B cell (primary cell): ENCODE measurements at places on chromosomes 2 and 18. TPM values are rescaled to one million over a fixed set of nuclear protein-coding genes. Genes with fewer than 3 reads are reported as not detected.

Gene FBLN7
- 0.13 and 0.46 TPM in 2 replicates for polyA plus RNA-seq

Gene RPE
- polyA plus RNA-seq: 16.3 and 23.0 TPM in 2 replicates

Gene LRATD1
- not detected in 2 replicates for polyA plus RNA-seq

Gene PLGLB1
- 1.7 and 2.7 TPM in 2 replicates for polyA plus RNA-seq

Gene IGFBP2
- not detected in 2 replicates for polyA plus RNA-seq

Gene SERPINB4
- not detected in 2 replicates for polyA plus RNA-seq

Gene TGFA
- 0.04 and 0.10 TPM in 2 replicates for polyA plus RNA-seq

Gene PLB1
- polyA plus RNA-seq: 0.17 and 0.51 TPM in 2 replicates

Gene NOSTRIN
- polyA plus RNA-seq: not detected in 2 replicates

Gene SERPINB13
- not detected in 2 replicates for polyA plus RNA-seq

Gene CTAGE1
- polyA plus RNA-seq: not detected in 2 replicates

Gene IL36RN
- polyA plus RNA-seq: not detected in 2 replicates

Gene KCNE4
- 0.04 TPM in 1 of 2 replicates, not detected in the other for polyA plus RNA-seq

Gene MOGAT1
- not detected in 2 replicates for polyA plus RNA-seq

Gene FBXO11
- polyA plus RNA-seq: 42.6 and 58.5 TPM in 2 replicates

Gene CYS1
- not detected in 2 replicates for polyA plus RNA-seq

Gene SLC14A1
- 3.4 and 6.4 TPM in 2 replicates for polyA plus RNA-seq

Gene MORN2
- polyA plus RNA-seq: 0.70 and 1.9 TPM in 2 replicates

Gene TDRD15
- 0.04 TPM in 1 of 2 replicates, not detected in the other for polyA plus RNA-seq

Gene CCDC85A
- polyA plus RNA-seq: 0.15 TPM in 1 of 2 replicates, not detected in the other

Gene LYPD1
- polyA plus RNA-seq: 0.07 TPM in 1 of 2 replicates, not detected in the other

Gene TRIM43
- polyA plus RNA-seq: not detected in 2 replicates

Gene SNORC
- 0.91 and 1.5 TPM in 2 replicates for polyA plus RNA-seq

Gene RIT2
- polyA plus RNA-seq: not detected in 2 replicates

Gene CCDC141
- polyA plus RNA-seq: 2.0 and 2.1 TPM in 2 replicates

Gene NPPC
- polyA plus RNA-seq: 0.33 TPM in 1 of 2 replicates, not detected in the other

Gene PSD4
- 87.1 and 113 TPM in 2 replicates for polyA plus RNA-seq

Gene KIF5C
- polyA plus RNA-seq: 1.9 and 3.3 TPM in 2 replicates

Gene FOXD4L1
- 0.12 TPM in 1 of 2 replicates, not detected in the other for polyA plus RNA-seq

Gene SERPINB5
- polyA plus RNA-seq: not detected in 2 replicates

Gene ATP8B1
- polyA plus RNA-seq: not detected in 2 replicates

Gene CAPN14
- polyA plus RNA-seq: 2.2 and 2.5 TPM in 2 replicates

Gene LIMS2
- polyA plus RNA-seq: 15.4 and 32.2 TPM in 2 replicates

Gene AGXT
- not detected in 2 replicates for polyA plus RNA-seq

Gene ALLC
- polyA plus RNA-seq: not detected in 2 replicates

Gene SAG
- polyA plus RNA-seq: 0.03 and 0.04 TPM in 2 replicates
